ENCODE measurements at places on chromosomes 3 and 15.
A peak's percentile ranks its signal among the peaks of the same experiment; 100 is the strongest.

DNA sequence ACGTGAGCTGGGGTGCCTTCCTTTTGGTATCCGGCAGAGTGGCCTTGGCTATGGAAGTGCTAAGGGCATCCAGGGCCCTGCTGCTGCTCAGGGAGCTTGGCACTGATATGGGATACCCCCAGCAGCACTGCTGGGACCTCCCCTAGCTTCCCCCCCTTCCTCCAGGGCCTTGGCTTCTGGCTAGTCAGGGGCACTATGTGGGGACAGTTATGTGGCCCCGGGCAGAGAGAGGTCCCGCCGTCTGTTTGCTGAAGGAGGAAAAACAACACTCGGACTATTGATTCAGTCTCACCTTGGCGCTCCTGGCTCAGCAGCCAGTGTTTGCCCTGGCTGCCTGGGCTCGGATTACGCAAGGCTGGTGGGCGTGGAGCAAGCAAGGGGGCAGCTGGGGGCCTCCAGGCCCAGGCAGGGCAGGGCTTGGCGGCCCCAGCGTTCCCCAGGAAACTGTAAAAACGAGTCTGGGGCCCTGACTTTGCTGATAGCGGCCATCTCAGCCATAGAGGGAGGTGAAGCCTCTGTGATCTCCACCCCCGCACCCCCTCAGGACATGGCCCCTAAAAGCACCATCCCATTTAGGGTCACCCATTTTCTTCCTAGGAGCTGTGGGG is 5.7 kb downstream of the FURIN start:
- peak; percentile 97 for DNase-seq

GRCh38 chr3:45011756-45012508 is 14.2 kb upstream of the CLEC3B start:
- DNase-seq: no peak

DNA sequence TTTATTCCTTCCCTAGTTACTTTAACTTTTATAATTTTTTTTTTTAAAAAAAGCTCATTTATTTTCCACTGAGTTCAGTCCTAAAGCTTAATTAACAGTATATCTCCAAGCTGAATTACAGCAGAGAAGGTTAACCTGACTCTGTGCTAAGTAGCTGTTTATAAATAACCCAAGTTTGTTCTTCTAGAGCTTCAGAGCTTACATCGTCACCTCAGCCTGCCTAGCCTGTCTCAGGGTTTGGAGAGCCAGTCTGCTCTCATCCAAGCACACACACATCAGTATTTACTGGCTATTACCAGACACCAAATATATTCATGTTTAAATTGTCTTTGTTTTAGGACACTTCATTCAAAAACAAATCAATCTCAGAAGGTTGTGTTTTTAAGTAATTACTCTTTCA is 154.9 kb downstream of the CDIN1 start:
- no peak for DNase-seq

DNA sequence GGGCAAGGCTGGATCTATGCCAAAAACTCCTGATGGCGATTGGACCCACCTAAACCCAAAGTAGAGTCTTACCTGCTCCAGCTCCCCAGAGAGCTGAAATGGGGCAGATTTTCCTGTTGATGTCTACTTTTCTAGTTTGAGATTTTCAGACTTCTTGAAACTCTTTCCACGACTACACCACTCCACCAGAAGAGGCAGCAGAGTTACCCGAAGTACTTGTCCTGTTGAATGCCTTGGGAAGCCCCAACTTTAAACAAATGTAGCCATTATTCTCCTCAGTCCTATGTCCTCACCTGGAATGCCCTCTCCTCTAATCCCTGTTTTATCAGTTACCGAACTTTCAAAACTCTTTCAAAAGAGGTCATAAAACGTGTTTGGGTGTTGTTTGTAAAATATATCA is 843.8 kb downstream of the VGLL3 start:
- DNase-seq: peak; percentile 1

DNA sequence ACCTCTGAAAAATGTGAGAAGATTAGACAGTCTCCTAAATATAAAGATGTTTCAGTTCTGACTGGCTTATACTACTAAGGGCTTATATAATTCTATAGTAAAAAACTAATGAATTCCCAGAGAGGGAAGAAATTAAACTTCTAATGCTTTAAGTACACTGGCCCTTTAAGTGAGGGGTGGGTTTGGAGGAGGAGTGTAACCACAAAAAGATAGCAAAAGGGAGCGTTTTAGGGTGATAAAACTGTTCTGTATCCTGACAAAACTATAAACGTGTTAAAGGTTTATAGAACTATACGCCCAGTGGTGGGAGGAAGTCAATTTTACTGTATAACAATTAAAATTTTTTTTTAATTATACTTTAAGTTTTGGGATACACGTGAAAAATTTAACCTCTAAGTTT is 45.8 kb downstream of the CEP152 start:
- no peak for DNase-seq
